Mesenchymal stem cell (in vitro differentiated cells and primary cell): ENCODE measurements at places on chromosomes 11 and 22.

DNA sequence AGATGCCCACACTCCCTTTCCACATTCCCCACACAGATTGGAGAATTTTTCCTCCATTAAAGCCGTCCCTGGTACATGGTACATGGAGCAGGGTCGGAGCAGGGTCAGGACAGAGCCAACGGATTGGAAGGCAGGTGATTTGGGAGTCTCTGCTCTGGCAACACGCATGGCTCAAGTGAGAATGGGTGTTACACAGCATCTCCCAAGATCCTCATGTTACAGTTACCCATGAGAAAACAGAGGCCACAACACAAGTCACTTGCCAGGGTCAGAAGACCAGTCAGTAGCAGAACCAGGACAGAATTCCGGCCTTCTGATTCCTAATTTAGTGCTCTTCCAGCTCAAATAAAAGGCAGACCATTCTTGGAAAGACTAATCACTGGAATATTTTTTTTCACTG, 7.7 kb upstream of the F2 start:
- H3K27ac ChIP-seq = no peak overlapping the region
- H3K36me3 ChIP-seq = peaks cover 25% of the 10 kb centered on the region
- H3K4me1 ChIP-seq = peaks cover 11% of the 10 kb centered on the region
- H3K27me3 ChIP-seq = no peaks in the 10 kb centered on the region

GRCh38 chr11:14881576-14882193, 10.3 kb downstream of the CYP2R1 start:
- H3K4me3 ChIP-seq = no peak overlapping the region
- H3K27ac ChIP-seq = no peak overlapping the region
- H3K4me1 ChIP-seq = no peaks in the 10 kb centered on the region

- no peaks in the 10 kb centered on the region for H3K27me3 ChIP-seq
- no peak overlapping the region for H3K4me3 ChIP-seq
- no peaks in the 10 kb centered on the region for H3K36me3 ChIP-seq
- peak; percentile 45 for DNase-seq
Observed at GRCh38 chr11:10379022-10379421, 74.1 kb downstream of the ADM start.

GRCh38 chr11:68652683-68653156, 31.6 kb upstream of the GAL start:
- no peak overlapping the region for H3K4me3 ChIP-seq
- H3K27me3 ChIP-seq = peaks cover 50% of the 10 kb centered on the region

DNA sequence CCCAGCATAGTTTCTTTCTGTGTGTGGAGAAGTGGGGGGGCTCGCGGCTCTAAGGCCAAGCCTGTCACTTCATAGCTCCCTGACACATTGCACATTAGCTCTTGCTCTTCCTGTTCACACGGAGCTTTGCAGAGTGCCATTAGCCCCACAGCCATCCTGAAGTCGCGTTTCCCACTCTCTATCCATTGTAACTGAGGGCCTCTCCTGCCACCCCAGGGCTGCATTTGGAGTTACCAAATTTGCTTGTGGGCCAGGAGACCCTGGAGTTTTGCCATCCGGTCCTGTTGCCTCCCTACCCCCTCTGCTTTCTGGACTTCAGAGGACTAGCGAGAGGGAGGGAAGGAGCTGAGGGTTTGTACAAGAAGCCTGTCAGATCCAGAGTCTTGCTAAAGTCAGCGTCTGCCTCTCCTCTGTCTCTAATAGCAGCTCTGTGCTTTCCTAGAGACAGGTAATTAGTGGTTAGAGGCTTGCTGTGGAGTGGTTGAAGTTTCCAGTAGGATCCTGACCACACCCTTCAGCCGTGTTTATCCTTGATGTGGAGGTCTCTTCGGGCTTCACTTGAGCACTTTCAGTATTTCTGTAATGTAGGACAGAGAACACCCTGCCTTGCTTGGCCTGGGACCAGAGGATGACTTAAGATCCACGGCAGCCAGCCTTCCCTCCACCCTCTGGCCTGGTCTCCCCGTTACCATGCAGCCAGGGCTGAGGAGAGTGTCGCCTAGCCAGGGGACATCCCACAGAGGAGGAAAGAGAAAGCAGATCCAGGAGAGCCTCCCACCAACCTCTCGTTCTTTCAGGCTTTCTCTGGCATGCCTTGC, 14.1 kb downstream of the DCPS start:
- peak; percentile 78 for DNase-seq
- H3K27ac ChIP-seq = peak overlapping the region; percentile 77
- no peak overlapping the region for H3K4me3 ChIP-seq

DNA sequence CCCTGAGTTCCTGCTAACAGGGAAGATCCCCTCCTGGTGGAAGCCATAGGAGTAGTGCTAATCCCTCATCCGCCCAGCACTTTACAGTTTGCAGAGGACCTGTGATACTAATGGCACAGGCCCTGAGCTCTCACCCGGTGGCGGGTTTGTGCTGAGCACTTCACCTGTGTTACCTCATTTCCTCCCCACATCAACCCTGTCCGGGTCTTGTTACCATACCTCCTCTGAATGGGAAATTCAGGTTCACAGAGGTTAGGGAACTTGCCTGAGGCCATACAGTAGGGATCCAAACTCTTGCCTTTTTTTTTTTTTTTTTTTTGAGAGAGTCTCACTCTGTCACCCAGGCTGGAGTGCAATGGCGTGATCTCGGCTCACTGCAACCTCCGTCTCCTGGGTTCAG, 25.2 kb downstream of the CAPN1 start:
- no peaks in the 10 kb centered on the region for H3K27me3 ChIP-seq
- peaks cover 87% of the 10 kb centered on the region for H3K36me3 ChIP-seq
- H3K4me3 ChIP-seq = no peak overlapping the region
- no peak overlapping the region for H3K27ac ChIP-seq
- no peak for DNase-seq

GRCh38 chr11:116167706-116168458, 604.9 kb downstream of the BUD13 start:
- DNase-seq = no peak
- H3K36me3 ChIP-seq = no peaks in the 10 kb centered on the region
- H3K4me3 ChIP-seq = no peak overlapping the region
- peaks cover 20% of the 10 kb centered on the region for H3K27me3 ChIP-seq
- no peaks in the 10 kb centered on the region for H3K4me1 ChIP-seq

GRCh38 chr11:94186342-94187203, 57.9 kb downstream of the PANX1 start:
- no peak overlapping the region for H3K4me3 ChIP-seq
- peaks cover 32% of the 10 kb centered on the region for H3K36me3 ChIP-seq
- no peak for DNase-seq
- H3K27me3 ChIP-seq = no peaks in the 10 kb centered on the region
- no peak overlapping the region for H3K27ac ChIP-seq
- no peaks in the 10 kb centered on the region for H3K4me1 ChIP-seq
